Astrocyte (in vitro differentiated cells and primary cell): ENCODE measurements at places on chromosomes 2 and 18. TPM values are rescaled to one million over a fixed set of nuclear protein-coding genes. Genes with fewer than 3 reads are reported as not detected.

DNA sequence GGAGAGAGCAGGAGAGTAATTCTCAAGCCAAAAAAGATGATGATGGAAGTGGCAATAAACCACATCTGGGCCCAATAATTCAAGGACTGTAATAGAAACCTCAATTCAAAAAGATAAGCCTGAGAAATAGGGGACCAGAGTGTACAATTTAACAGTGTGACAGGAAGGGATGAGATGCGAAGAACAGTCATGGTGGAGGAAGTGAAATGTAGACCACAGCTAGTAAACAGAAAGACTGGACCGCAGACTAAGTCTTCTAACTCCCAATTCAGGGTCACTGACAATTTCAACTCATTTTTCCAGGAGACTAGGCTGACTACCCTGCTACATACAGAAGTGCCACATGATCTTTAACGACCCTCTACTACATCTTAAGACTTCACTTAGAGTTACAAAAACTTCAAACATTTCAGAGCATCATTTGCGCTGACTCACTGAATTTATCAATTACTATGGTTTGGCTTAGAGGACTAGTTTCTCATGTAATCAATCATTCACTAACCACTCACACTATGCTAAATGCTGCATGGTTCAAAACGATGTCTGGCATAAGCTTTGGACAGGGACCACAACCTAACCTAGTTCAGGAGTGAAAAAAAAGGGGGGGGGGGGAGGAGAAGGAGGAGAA lies 9.0 kb downstream of the CUL3 start:
- peak; percentile 55 for DNase-seq

- no peak for DNase-seq
Observed at GRCh38 chr2:207216457-207216856, 50.7 kb upstream of the KLF7 start.

DNA sequence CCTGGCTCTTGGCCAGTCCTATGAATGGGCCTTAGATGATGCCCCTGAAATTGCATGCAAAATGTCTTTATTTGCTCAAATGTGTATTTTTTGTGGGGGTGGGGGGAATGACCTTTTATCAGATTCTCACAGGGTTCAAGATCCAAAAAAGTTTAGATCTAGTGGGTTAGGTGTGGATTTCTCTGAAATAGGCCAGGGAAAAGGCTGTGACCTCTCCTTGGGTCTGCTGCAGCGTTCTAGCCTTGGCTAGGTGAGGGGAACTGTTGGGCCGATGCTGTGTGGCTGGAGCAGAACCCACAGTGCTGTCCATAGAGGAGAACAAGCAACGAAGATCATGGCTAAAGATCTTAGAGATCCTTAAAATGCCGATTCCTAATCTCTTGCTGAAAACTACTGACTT lies 130.4 kb upstream of the IL1R2 start:
- DNase-seq, result no peak

GRCh38 chr18:58105888-58106260 lies 61.8 kb downstream of the NEDD4L start:
- no peak for DNase-seq

DNA sequence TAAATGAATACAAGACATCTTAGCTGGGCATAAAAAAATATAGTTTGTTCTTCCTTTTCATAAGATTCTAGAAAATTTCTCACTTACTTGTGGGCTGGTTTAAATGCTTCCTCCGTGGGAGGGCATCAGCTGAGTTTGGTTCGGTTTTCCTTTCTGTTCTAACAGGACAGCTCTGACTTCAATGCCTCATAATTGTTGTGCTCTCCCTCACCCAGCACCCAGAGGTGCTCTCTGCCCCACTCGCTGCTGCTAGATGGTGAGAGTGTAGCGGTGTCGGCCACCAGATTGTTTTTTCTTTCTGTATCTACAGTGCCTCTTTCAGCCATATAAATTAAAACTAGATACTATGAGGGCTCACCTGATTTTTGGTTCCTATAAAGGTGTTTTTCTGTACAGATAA lies 407.2 kb upstream of the CDH7 start:
- DNase-seq, result no peak

DNA sequence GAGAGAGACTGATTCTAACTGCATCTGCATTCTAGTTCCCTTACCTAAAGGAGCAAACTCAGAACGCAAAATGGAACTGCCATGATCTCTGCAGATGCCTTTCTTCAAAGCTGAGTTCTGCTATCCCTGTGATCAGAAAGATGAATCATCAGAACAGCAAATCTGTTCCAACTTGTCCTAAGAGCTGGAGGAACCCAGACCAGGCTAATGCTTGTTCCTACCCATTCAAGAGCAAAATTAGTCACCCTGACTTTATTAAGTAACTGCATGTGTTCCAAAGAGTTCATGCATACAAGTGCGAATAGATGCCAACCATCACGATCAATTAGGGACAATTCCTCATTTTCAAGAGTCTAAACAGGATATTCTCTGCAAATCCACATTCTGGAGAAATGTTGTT lies 46.5 kb downstream of the MBP start:
- peak; percentile 89 for DNase-seq

DNA sequence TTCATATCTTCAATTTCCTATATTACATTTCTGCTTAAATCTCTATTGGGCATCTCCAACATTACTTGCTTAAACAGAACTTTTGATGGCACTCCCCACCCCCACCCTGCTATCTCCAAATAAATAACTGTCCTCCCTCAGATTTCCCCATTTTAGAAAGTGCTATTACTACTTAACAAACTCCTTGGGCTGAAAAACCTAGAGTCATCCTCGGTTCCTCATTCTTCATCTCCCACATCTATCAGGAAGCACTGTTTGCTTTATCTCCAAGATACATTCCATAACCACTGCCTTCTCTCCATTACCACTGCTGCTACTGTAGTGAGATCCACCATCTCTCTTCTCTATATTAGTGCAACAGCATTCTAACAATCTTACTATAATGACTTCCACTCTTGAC lies 150.4 kb upstream of the CYRIA start:
- no peak for DNase-seq

- no peak for DNase-seq
Observed at GRCh38 chr2:10267551-10268465, 34.9 kb upstream of the HPCAL1 start.

GRCh38 chr2:22902662-22903165 lies 482.3 kb upstream of the KLHL29 start:
- no peak for DNase-seq

DNA sequence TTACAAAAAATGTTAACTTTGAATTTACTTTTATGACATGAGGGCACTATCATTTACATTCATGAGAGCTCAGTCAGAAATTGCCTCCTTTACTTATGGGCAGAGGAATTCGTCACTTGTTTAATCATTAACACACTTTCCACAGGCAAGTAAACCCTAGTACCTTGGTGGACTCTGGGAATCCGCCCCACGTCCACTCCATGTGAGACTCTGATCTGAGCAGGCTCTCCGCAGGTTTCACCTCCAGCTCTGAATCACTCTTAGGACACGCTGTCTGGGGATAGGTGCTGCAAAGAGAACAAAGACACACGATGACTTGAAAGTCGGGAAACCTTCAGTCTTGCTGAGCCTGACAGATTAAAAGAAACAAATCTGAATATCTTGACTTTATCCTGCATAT lies 73.6 kb downstream of the LPIN2 start:
- no peak for DNase-seq

DNA sequence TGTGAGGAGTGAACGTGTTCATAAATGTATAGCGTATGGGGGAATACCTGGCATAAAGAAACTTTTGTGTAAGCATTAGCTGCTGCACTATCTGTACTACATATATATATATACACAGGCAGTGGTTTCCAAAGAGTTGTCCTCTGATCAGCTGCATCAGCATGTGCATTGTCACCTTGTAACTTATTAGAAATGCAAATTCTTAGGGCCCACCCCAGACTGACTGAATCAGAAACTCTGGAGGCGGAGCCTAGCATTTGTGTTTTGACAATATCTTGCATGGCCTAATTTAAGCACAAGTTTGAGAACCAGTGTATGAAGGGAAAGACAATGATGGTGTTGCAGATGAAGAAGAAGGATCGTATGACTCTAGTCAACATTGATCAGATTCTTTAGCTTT lies 299.5 kb downstream of the CCDC102B start:
- no peak for DNase-seq

GRCh38 chr2:129139380-129139779 lies 820.7 kb upstream of the HS6ST1 start:
- DNase-seq, result no peak

GRCh38 chr2:158953926-158954763 lies 14.3 kb upstream of the TANC1 start:
- DNase-seq, result peak; percentile 91

DNA sequence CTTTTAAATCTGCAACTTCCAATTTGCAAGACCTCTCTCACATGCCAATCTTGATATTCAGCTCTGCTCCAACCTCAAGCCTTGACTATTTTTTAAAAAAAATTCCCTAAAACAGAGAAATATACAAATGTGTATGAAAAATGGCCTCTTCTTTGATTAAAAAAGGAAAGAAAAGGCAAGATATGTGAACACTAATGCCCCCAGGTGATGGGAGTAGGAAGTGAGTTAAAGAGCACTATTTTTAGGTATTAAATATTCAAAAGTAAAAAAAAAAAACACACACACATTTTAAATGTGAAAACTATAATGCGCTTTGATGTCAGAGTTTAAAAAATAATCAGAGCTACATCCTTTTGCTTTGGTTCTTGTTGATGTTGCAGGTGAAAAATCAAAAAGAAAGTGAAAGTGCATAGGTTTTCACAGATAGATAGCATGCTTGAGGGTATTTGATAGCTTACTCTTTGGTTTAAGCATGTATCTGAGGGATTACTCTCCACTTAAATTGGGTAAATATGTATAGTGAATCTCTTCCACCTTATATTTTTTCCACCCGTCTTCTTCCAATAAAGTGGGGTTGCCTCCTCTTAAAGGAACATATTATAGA lies 406.0 kb upstream of the POU3F3 start:
- no peak for DNase-seq

DNA sequence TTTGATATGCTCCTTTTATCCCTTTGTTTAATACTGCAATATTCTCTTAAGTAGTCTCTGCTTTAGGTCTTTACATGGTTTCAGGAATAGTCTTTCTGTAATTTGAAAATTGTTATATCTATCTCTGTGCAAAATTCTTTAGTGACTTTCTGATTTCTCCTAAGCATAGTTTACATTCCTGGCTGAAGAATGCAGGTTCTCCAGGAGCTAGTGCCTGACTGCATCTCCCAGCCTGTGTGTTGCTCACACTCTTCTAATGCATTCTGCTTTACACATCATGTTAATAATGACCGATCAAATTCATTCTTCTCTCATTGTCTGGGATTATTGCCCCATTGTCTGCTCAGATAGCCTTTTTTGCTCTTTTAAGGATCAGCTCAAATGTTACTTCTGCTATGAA lies 1349.2 kb downstream of the DSC3 start:
- no peak for DNase-seq

GRCh38 chr18:22838221-22838620 lies 94.9 kb upstream of the RBBP8 start:
- DNase-seq, result no peak

DNA sequence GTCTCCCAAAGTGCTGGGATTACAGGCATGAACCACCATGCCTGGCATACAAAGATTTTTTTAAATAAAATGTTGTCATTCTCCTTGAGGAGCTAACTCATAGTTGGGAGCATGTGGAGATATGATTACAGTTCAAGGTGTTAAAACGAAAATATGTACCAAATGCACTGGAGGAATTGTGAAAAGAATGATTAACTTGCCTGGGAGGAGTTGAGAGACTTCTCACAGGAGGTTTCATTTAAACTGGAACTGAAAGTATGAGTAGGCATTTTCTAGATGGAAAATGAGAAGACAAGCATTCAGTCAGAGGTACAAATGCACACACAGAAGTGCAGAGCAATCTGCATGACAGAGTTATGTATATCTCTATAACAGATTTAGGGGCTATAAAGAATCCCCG lies 126.6 kb upstream of the PDE1A start:
- DNase-seq, result no peak

GRCh38 chr2:41880561-41881243 lies 167.1 kb upstream of the PKDCC start:
- no peak for DNase-seq

DNA sequence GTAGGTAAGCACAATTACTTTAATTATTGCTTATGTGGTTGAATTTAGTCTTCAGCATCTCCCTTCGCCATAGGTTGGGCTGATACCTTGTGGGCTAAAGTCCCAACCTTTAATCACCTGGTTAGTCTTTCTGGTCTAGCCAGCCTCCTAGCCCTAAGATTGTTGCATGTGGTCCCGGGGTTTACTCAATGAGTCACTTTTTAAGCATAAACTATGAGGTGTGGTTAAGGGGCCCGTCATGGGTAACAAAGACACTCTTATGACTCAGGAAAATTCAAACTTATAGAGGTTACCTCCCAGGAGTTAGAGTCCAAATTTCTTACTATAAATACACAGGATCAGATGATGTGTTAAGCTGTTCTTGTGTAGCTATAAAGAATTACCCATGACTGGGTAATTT lies 841.6 kb downstream of the TRIB2 start:
- peak; percentile 92 for DNase-seq

DNA sequence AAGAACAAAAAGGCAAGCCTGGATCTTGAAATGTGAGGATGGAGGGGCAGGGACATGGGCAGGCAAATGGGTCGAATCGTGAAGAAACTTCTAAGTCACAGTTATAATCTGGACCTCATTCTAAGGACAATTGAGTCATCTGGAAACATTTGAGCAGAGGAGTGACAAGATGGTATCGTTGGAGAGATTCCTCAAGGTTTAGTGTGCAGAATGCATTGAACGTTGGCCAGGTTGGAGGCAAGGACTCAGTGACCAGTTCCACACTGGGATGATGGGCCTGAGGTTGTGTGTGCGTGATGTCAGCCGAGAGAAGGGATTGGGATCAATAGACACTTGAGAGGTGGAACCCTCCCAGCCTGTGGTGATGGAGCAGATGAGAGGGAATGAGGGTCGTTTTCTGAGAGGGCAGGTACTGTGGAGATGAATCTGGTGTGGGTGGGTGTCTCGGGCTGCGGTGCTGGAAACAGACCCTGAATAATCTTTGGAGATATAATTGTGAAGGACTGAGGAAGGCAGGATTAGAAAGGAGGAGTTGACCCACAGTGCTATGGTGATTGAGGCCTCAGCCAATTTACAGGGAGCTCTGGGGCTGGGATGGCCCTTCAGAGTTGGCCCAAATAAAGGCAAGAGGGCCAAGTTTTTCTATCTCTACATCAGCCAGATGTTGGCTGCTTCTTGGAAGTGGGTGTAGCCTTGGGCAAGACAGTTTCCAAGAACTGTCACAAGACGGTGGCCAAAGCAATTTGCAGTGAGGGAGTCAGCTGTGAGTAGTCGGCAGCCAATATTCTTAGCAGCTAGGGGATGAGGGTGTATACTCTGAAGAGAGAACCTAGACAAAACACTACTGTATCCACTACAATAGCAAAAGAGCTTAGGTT lies 5.8 kb upstream of the ZNF532 start:
- DNase-seq, result no peak

The CFAP65 gene
- 0.22 and 0.27 TPM in 2 replicates for total RNA-seq

The TMEM200C gene
- 11.3 and 13.1 TPM in 2 replicates for total RNA-seq

The MERTK gene
- total RNA-seq, result 5.1 and 6.5 TPM in 2 replicates

The SLC30A3 gene
- total RNA-seq, result 0.16 and 0.34 TPM in 2 replicates

The SIX3 gene
- 0.48 and 1.7 TPM in 2 replicates for total RNA-seq

The GPR35 gene
- 0.72 and 0.82 TPM in 2 replicates for total RNA-seq

The GPC1 gene
- 252 and 299 TPM in 2 replicates for total RNA-seq

The NEUROD1 gene
- total RNA-seq, result not detected in 2 replicates

The KLF11 gene
- total RNA-seq, result 9.6 and 9.8 TPM in 2 replicates

The RFTN2 gene
- total RNA-seq, result 7.1 and 8.1 TPM in 2 replicates

The HOXD1 gene
- not detected in 2 replicates for total RNA-seq

The PPP4R3B gene
- total RNA-seq, result 33.6 and 38.2 TPM in 2 replicates

The CIB4 gene
- total RNA-seq, result not detected in 2 replicates

The GCKR gene
- total RNA-seq, result not detected in 2 replicates
